ENCODE measurements at places on chromosomes 2 and 18.

GRCh38 chr2:22957446-22957845 lies 427.5 kb upstream of the KLHL29 start:
- no peak for DNase-seq

GRCh38 chr2:68796295-68796905 lies 61.8 kb downstream of the ARHGAP25 start:
- DNase-seq, result no peak

DNA sequence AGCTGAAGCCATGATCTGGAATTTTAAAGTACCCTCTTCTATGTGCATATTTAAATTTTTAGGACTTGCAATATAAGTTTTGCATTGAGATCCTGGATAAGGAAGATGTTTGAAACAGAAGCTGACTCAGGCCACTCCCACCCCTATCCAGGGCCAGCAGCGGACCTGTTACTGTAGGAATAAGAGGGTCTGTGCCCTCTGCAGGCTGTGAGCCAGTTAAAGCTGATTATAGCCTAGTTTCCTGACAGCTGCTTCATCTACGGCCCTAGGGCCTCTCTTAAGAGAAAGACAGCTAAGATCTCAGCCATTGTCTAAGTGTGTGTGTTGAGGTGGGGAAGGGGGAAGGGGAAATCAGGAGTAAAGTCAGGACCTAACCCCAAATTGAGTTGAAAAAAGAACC lies 234.0 kb downstream of the HAUS1 start:
- no peak for DNase-seq

- no peak for DNase-seq
Measured at GRCh38 chr2:237688081-237688480, 60.7 kb downstream of the LRRFIP1 start.

GRCh38 chr2:25894135-25894830 lies 16.0 kb upstream of the ASXL2 start:
- no peak for DNase-seq

DNA sequence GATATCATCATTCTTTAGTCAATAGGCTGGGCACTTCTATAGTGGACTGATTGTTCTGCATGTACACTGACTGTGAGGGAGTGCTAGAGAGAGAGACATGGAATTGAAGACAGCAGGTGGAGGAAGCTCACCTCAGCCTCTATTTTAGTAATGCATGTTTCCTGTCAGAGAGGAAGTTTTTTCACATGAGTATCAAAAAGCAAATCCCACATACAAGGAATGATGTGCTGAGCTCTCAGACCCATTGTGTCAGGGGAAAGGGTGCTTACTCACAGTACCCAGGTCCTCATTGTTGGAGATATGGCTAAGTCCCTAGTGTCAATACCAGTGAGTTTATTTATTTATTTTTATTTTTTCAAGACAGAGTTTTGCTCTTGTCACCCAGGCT lies 9.9 kb upstream of the CDK15 start:
- no peak for DNase-seq

DNA sequence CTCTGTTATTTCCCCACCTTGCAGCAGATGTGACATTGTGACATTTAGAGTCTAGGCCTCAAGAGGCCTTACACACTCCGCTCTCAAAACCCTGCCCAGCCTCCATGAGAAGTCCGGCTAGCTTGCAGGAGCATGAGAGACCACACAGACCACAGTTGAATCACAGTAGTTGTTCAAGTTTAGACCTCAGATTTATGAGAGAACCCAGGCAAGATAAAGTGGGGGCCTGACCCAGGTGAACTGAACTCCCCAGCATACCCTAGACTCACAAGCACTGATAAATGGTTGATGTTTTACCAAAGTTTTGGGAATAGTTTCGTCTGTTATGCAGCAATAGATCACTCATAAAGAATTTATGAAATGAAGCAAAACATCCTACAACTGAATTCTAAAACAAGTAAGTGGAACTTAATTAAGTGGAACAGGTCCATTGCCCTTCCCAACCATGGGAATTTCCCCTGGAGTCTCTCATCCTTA lies 4.7 kb upstream of the STAT1 start:
- DNase-seq, result no peak

DNA sequence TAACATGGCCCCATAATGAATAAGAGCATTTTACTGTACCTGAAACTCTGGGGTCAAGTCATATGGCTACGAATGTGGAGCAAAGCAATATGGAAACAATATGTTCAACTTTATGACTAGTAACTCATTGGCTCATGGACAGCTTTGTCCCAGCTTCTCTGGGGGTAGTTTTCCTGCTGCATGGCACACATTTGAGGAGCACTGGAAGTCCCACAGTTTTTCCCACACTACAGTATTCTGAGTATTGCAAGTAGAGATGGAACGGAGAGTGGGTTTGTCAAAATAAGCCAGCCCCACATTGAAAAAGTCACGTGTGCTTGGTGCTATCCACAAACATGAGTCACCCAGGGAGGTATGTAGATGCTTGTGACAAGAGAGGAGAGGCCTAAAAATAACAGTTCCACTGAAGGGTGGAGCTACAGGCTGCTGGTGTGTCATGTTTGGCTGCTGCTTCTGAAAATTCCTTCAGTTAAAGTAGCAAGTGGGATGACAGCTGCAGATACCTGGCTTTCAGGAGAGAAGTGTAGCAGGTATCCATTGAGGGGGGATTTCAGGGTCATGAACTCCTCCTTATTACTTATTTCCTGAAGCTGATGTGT lies 48.2 kb upstream of the CTAGE1 start:
- no peak for DNase-seq

DNA sequence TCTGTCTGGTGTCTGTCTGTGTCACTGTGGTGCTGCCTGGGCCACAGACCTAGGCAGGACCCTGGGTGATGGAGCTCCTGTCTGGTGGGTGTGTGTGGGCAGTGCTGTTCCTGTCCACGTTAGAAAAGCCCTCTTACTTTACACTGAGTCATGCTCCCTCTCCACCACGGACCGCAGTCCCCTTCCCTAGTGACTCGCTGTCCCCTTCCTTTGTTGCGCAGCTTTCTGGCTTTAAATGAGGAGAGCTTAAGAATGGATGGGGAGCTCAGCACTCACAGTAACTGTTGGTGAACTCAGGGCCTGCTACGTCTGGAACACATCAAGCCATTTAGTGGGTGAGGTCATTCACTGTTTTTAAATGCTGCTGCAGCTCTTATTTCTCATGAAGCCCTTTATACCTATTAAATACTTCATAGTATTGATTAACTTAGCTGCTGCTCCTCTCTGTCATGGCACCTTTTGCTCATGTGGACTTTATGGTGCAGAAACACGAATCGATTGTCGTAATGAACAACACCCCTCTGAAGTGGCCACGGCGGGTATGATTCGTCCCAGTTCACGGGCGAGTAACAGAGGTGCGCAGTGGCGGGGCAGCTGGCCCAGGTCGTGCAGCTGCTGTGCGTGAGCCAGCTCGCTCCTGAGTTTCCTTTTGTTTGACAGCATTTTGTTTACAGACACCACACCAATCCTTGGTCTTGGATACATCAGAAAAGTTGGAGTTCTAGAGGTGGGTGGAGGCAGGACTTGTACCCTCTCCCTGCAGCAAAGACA lies 100.4 kb downstream of the LDLRAD4 start:
- DNase-seq, result no peak

- no peak for DNase-seq
Measured at GRCh38 chr2:12504443-12504842, 212.3 kb upstream of the TRIB2 start.

GRCh38 chr2:66679442-66679841 lies 244.5 kb downstream of the MEIS1 start:
- no peak for DNase-seq

GRCh38 chr2:144526831-144527230 lies 6.9 kb upstream of the ZEB2 start:
- DNase-seq, result no peak

- no peak for DNase-seq
Measured at GRCh38 chr2:28638102-28638501, 113.5 kb upstream of the PPP1CB start.

DNA sequence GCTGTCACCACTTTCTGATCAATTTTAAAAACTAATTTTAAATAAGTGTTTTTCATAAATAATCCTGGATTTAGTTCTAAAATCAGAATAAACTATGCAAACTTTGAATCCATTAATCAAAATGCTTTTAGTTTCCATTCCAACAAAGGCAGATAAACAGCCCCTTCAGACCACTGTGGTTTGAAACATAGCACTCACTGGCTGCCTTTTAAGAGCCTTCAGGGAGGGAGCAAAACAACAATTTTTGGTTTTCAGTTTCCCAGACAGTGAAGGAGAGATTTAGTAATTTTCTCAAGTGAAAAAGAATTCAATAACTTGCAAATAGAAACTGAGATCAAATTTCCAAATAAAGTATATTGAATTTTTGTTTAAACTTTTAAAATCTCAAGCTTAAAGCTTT lies 46.1 kb downstream of the CDK15 start:
- no peak for DNase-seq

GRCh38 chr2:71385012-71385411 lies 53.4 kb downstream of the ZNF638 start:
- DNase-seq, result no peak

DNA sequence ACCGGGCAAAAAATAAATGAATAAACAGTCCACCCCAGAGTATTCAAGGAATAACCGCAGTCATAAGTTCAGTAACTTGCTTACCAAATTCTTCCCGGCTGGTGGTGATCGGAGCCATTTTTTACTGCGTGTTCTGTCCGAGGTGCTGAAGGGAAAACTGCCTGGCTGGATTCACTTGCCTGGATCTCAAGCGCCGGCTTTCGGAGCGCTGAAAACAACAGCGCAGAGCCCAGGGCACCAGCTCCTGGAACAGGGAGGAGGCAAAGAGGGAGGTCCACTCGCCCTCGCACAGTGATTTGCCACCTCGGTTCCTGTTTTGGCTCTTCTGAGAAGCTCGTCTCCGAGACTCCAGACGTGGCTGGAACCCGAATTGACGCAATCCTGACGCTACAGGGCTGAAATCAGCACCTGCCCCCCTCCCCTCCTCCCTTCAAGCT lies at the start of gene SYT4:
SYT4 (minus strand) TSS at position 327 of the 437 bp plus-strand sequence; CDS start at position 118, 209 bp downstream.
- DNase-seq, result no peak

Data from germinal center (tissue), 1 donor.